ENCODE measurements at places on chromosomes 13 and 19.

DNA sequence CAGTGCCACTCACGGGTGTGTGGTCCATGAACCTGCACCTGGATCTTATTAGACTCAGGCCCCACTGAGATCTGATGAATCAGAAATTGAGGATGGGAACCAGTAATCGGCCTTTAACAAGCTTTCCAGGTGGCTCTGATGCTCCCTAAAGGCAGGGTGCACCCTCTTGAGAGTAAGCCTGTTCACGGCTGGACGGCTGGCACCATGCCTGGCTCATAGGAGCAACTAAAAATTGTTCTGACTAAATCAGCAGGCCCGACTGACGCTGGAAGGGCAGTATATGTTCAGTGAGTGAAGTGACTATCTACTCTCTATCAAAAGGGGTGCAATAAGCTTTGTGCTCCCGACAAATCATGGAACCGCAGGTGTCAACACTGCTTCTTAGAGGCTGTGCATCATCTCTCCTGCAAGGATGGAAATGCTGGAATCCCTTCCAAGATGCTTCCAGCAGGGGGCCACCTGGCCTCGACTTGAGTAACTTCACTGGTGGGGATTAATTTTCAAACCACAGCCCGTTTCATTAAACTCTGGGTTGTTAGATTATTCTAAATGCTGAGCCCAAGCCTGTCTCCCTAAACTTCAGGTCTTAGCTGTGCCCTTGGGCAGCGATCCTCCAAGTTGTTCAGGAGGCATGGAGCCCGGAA lies 28.4 kb downstream of the TMTC4 start:
- H3K27ac ChIP-seq: no peak overlapping the region
- H3K36me3 ChIP-seq: peaks cover 13% of the 10 kb centered on the region
- H3K27me3 ChIP-seq: no peaks in the 10 kb centered on the region
- no peak overlapping the region for H3K4me3 ChIP-seq
- no peak for DNase-seq

DNA sequence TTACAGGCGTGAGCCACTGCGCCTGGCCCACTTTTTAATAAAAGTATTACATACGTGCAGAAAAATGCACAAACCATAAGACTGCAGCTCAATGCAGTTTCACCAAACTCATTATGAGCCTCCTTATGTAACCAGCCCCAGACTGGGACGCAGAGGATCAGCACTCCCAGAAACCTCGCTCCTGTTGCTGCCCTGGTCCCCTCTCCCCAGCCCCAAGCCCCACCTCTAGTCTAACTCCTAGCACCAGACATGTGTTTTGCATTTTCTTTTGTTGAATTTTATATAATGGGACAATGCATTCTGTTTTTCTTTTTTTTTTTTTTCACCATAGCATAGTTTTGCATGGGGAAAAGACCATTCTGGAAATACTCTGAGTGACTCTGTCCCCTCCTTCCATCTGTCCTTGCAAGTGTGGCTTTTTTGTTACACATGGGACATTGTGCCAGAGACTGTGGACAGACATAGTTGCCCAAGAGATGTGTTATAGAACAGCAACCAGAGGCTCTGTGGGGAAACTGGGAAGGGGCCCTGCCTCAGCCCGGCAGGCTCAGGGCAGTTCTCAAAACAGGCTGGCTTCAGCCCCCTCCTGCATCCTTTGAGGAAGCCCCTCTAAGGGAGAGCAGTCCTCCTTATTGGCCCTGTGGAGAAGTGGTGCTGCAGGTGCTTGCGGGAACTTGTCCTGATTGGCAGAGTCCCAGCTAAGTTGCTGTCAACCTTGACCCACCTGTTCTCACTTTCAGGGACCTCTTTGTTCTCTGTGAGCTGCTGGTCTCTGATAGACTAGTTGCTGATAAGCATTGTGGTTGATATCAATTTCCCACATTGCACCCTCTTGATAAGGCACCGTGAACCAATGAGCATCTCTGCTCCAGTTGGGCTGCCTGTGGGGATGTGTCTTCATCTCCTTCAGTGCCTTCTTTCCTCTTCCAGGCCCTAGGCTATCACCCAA lies 13.8 kb upstream of the OLFM4 start:
- H3K36me3 ChIP-seq: no peaks in the 10 kb centered on the region
- H3K27ac ChIP-seq: no peak overlapping the region
- no peaks in the 10 kb centered on the region for H3K4me1 ChIP-seq
- no peak for DNase-seq

GRCh38 chr13:51258612-51259548 lies 36.7 kb downstream of the FAM124A start:
- no peaks in the 10 kb centered on the region for H3K4me1 ChIP-seq
- H3K27me3 ChIP-seq: no peaks in the 10 kb centered on the region
- no peaks in the 10 kb centered on the region for H3K36me3 ChIP-seq
- H3K27ac ChIP-seq: no peak overlapping the region
- no peak overlapping the region for H3K4me3 ChIP-seq
- no peak for DNase-seq

DNA sequence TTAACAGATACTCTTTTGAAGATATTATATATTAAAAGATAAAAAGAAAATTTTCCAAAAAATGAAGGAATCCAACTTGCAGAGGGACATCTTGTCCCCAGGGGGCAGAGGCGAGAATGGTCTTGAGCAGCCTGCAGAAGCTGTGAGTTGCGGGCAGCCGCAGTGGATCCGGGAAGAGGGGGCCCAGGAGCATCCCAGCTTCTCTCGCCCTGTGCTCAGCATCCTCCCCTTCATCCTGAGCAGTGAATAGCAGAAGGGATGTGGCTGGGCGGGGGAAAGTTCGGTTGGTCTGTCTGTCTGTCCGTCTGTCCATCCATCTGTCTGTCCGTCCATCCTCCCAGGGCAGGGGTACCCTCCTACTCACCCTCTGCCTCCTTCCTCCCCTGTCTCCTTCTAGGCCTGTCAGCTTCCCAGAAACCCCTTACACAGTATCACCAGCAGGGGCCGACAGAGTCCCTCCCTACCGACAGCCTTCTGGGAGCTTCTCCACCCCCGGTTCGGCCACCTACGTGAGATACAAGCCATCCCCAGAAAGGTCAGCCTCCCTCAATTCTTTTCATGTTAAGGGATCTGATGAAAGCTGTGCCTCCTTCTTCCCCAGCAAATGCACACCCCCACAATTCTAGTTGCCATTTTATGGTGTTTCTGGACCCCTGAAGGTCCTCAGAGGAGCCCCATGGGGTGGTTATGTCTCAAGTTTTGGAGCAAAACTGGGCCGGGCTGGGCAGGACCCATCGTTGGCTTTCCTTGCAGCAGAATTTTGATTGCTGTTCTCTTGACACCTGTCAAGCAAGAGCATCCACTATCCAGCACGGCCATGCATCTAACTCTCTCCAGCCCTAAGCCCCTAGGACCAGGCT lies 81.6 kb downstream of the DPF1 start:
- no peak overlapping the region for H3K27ac ChIP-seq
- no peaks in the 10 kb centered on the region for H3K4me1 ChIP-seq
- H3K4me3 ChIP-seq: no peak overlapping the region
- no peak for DNase-seq
- peaks cover 31% of the 10 kb centered on the region for H3K36me3 ChIP-seq

GRCh38 chr19:3356805-3357204 lies 9.6 kb upstream of the NFIC start:
- no peak overlapping the region for H3K4me3 ChIP-seq
- no peaks in the 10 kb centered on the region for H3K27me3 ChIP-seq
- peaks cover 24% of the 10 kb centered on the region for H3K4me1 ChIP-seq
- no peaks in the 10 kb centered on the region for H3K36me3 ChIP-seq
- no peak for DNase-seq
- no peak overlapping the region for H3K27ac ChIP-seq

DNA sequence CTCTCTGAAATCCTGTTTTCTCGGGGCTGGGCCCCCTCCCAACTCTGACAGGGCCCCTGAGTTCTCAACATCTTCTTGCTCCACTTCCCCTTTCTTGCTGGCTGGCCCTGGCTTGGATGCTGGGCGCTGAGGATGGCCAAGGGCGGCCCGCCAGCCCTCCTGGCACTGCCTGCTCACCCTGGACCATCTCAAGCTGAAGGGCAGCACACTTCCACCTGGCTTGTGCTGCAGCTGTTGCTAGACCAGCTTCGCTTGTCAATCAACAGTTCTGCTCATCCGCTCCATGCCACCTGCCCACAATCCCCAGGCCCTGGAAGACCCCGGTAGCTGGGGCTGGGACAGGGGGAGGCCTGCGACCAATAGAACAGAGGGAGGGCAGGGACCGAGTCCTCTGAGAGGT lies 6.9 kb upstream of the GMIP start:
- H3K4me1 ChIP-seq: no peaks in the 10 kb centered on the region
- no peak overlapping the region for H3K4me3 ChIP-seq
- no peak for DNase-seq
- no peaks in the 10 kb centered on the region for H3K27me3 ChIP-seq
- H3K27ac ChIP-seq: no peak overlapping the region

DNA sequence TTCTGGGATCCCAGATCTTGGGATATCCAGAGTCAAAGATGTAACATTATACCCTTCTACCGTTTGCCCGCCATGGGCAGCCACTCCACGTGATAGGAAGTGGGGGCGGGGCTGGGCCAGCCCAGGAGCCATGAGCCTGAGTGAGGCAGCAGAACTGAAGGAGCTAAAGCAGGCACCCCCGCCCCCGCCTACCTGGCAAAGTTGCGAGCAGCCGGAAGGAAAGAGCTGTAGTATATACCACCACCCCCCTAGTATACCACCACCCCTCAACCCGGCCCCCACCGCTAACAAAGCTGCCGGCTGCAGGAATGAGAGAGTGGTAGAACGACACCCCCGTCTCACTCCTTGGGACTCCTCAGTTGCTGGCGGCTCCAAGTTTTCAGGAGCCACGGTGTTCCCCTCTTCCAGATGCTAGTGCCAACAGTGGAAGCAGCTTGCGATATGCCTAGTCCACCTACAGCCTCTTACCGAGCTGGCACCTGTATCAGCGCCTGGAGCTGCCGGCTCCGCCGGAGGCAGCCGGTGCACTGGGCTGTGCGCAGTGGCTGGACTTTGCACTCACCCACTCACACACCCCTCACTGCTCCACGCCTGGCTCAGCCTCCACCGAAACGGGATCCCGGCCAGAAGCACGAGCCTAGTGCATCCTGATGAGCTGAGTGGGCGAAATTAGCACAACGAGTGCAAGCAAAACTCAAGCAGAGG lies 230.7 kb upstream of the PRR20A start:
- no peak overlapping the region for H3K4me3 ChIP-seq
- no peaks in the 10 kb centered on the region for H3K4me1 ChIP-seq
- H3K36me3 ChIP-seq: no peaks in the 10 kb centered on the region
- DNase-seq: no peak

- no peak for DNase-seq
- H3K27ac ChIP-seq: no peak overlapping the region
- H3K4me1 ChIP-seq: no peaks in the 10 kb centered on the region
- no peak overlapping the region for H3K4me3 ChIP-seq
Measured at GRCh38 chr13:72284791-72285190, 417.8 kb upstream of the DACH1 start.

- DNase-seq: no peak
- H3K4me1 ChIP-seq: peaks cover 7% of the 10 kb centered on the region
- H3K27me3 ChIP-seq: peaks cover 9% of the 10 kb centered on the region
- peak within 1 kb of the TSS; percentile 22 for H3K27ac ChIP-seq
Measured at GRCh38 chr13:44373601-44374347, at the start of gene SERP2. Gene SERP2 (plus strand): TSS chr13:44373824. CDS start chr13:44374026, 202 bp downstream.

DNA sequence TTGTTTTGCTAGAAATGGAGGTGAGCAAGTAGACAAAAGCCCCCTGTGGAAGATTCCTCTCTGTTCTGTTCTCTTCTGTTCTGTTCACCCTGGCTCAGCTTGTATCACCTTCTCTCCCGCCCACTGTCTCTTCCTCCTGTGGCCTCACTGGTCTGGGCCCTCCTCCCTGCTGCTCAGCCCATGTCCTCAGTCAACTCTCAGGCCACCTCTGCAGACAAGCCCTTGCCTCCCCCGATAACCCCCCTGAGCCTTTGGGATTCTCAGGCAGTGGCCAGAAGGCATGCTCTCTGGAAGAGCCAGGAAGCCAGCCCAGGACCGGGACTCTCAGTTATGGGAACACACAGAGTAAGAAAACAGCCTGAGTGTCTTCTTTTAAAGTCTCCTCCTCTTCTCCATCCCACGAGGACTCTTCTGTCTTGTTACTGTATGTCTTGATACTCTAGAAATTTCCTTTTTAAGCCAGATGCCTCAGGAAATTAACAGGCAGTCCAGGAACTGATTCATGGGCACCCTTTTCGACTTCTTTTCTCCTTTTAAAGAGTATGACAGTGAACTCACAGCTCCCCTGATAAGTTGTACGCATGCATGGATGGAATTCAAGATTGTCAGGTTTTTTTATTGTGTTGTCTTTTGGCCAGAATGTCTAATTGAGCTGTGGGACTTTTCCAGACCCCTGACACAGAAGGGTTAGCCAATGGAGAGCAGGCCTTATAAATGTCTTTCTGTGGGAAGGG lies 33.7 kb downstream of the SHISA2 start:
- no peaks in the 10 kb centered on the region for H3K27me3 ChIP-seq
- H3K4me1 ChIP-seq: peaks cover 29% of the 10 kb centered on the region
- peak overlapping the region; percentile 46 for H3K27ac ChIP-seq
- H3K4me3 ChIP-seq: no peak overlapping the region
- no peak for DNase-seq

DNA sequence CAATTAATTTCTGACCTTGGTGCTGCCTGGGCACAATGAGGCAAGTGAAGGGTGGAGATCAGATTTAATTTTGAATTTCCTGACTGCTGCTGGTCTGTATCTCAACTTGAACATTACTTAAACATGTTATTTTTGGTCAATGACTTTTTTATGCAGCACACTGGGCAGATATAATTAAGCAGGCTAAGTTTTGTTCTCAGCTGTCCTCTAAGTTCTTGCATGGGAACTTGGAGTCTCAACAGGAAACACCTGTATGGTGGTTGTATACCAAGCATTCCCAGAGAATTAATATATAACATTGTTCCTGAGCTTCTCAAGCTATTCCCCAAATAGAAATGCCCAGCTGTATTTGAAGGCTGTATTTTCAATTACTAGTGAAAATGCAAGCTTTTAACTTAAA lies 113.5 kb upstream of the EDNRB start:
- no peak for DNase-seq
- H3K4me1 ChIP-seq: no peaks in the 10 kb centered on the region
- H3K36me3 ChIP-seq: no peaks in the 10 kb centered on the region
- no peak overlapping the region for H3K27ac ChIP-seq
- H3K27me3 ChIP-seq: no peaks in the 10 kb centered on the region

DNA sequence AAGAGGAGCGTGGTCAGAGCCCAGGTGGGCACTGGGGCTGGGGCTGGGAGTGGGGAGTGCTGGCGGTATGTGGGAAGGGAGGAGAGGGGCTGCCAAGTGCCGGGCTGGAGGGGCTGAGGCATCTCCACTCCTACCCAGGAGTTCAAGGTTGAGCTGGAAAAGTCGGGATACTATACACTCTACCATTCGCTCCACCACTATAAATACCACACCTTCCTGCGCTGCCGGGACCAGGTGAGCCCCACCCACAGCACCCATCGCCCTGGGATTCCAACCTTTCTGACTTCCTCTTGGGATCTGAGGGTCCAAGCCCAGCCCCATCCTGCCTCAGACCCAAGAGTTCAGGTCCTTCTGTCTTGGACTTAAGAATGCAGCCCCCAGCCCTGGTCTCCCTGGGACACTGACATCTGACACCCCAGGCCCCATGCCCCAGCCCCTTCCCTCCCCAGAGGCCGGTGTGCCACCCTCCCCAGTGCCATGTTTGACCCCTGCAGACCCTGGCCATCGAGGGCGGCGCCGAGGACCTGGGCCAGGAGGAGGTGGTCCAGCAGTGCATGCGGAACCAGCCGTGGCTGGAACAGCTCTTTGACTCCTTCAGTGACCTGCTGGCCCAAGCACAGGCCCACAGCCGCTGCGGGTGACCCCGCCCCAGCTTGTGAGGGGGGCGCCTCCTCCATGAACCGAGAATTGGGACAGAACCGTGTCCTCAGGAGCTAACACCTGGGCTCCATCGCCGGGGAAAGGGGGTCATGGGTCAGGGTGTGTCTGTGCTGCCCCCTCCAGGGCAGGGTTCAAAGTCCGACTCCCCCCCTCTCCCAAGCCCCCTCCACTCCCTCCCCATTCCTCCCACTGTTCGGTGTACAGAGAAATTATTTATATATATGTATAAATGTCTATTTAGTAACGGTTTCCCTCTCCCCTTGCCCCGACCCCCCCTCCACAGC lies 14.7 kb downstream of the RRAS start:
- DNase-seq: no peak
- H3K4me3 ChIP-seq: no peak overlapping the region
- no peak overlapping the region for H3K27ac ChIP-seq
